ENCODE measurements at places on chromosomes 1 and 21.

DNA sequence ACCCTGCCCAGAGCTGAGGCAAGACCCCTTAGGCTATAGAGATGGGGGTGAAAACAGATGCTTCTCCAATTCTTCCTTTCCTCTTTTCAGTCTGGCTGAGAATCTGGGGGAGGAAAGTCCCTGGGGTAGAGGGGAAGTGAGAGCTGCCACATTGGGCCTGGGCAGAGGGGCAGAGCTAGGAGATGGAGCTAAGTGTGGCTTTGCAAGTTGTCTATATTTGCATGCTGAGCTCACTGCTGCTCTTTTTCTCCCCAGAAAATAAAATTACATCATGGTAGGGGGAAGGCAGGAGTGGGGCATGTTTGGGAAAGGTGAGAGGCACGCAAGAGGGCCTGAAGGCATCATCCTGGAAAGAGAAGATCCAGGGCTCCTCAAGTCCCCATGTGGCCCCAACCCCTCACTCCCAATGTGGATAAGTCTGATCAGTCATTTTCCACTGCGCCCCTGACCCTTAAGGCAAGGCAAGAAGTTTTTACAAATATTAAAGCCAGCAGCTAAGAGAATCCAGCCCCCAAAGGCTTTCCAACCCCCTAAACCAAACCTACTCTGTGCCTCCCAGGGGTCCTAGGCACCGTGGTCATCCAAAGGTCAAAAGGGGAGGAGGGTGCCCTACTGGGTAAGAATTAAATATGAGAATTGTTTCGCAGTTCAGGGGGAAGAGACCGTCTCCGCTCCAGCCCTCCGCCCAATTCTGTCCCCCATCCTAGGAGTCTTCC is 500 bp upstream of the PEA15 start:
- no peak for DNase-seq

- no peak for DNase-seq
Measured at GRCh38 chr1:50934838-50935237, 25.2 kb downstream of the FAF1 start.

- DNase-seq, result no peak
Measured at GRCh38 chr1:108877348-108878159, 769 bp downstream of the GPSM2 start.

GRCh38 chr1:101175466-101175865 is 61.4 kb upstream of the S1PR1 start:
- DNase-seq, result no peak

GRCh38 chr1:154767315-154768240 is 102.5 kb downstream of the KCNN3 start:
- peak; percentile 15 for DNase-seq

DNA sequence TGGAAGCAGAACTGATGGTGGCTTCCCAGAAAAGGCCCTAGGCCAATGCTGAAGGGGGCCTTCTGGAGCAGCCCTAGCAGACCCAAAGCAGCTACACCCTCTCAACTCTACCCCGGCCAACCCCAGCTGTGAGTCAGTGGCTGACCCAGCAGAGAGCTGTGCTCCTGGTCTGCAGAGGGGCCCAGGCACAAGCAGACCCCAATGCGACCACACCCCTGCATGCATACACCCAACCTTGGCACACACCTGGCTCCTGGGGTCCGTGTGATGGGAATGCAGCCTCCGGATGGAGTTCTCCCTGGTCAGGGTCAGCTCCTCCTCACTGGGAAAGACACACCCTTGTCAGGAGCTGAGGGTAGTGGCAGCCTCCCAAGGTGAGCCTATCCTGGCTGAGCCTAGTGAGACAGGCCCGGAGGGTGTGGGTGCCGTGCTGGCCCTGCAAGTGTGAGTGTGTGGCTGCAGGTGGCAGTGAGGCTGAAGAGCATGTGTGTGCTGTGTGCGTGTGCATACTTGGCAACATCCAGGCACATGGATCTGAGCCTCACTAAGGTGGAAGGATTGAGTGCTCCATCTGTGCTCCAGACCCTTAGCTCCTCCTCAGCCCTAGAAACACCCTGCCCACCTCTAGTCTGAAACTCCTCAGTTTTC is 3.9 kb upstream of the ARHGAP30 start:
- no peak for DNase-seq

DNA sequence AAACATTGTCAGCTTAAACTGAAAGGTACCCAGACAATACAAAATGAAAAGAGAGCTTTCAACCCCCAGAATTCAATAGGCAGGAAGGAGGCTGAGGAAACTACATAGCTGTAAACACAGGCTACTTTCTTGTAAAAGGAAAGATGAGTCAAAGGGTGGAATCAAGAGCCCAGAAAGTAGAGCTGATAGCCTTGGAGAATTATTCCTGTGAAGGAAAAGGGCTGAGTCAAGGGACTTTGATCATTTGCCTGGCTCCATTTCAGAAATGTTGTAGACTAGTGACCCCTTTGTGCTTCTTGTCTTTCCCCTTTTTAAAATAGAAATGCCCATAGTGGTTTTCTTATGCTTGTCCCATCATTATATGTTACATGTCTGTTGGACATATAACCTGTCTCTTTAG is 597.6 kb downstream of the ADGRL2 start:
- no peak for DNase-seq

DNA sequence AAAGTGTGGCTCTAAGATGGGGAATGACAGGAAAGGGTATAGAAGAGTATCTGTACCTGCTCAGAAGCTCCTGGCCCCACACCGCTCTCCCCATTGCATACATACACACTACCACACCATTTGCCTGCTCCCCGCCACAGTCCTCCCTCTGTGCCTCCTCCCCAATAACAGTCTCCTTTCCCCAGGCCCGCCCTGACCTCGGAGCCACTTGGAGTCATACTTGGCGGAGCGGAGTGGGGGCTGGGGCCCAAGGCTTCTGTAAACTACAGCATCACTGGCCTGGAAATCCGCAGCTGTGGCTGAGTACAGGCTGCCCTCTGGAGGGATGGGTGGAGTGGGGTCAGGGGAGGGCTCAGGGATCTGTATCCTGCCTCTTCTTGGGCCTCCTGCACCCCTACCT is 8.6 kb downstream of the SEMA6C start:
- no peak for DNase-seq

DNA sequence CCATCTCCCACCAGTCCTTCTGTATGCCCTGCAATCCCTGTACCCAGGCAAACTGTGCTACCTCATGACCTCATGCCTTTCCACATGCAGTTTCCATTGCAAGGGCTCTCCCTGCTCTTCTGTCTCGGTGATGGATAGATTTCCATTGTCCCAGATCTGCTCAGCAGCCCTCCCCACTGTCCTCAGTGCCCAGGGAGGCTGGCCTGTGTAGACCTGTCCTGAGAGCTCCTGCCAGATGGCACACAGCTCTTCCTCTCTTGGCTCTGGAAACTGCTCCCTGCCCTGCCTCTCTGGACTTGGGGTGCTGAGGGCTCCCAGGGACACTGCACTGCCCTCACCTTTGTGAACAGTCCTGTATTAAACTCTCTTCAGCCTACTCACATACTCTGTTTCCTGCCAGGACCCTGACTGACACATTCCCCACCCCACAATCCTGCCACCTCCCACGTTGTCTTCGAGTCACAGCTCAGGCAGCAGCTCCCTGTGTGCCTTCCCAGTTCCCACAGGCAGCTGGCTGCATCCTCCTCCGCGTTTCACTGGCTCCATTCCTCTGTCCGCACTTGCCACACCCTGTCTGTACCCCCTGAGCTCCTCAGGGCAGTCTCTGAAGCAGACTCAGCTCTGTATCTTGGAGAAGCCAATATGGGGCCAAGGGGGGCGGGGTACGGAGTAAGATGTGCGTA is 57.0 kb downstream of the SPATA46 start:
- no peak for DNase-seq

DNA sequence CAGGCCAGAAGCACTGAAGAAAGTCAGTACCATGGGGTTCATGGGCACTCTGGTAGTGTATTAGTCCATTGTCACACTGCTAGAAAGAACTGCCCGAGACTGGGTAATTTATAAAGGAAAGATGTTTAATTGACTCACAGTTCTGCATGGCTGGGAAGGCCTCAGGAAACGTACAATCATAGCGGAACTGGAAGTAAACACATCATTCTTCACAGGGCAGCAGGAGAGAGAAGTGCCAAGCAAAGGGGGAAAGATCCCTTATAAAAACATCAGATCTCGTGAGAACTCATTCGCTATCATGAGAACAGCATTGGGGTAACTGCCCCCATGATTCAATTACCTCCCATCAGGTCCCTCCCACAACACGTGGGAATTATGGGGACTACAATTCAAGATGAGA is 20.2 kb upstream of the ROR1 start:
- no peak for DNase-seq

- DNase-seq, result no peak
Measured at GRCh38 chr21:19029816-19030215, 626.2 kb upstream of the TMPRSS15 start.

DNA sequence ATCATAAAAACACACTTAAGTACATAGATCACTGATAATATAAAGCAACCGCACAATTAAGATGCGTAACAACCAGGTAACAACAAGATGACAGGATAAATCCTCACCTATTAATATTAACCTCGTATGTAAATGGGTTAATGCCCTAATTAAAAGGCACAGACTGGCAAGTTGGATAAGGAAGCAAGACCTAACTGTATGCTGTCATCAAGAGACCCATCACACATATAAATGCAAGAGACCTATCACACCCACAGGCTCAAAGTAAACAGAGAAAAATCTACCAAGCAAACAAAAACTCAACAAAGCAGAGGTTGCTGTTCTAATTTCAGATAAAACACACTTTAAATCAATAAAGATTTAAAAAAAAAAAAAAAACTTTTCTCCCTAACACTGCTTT is 151.8 kb downstream of the FAF1 start:
- no peak for DNase-seq

- peak; percentile 15 for DNase-seq
Measured at GRCh38 chr1:222918801-222919477, 104.1 kb downstream of the DISP1 start.

GRCh38 chr21:31992391-31992790 is 119.6 kb downstream of the HUNK start:
- no peak for DNase-seq

- DNase-seq, result peak; percentile 51
Measured at GRCh38 chr1:115238336-115239147, 99.5 kb downstream of the NGF start.

DNA sequence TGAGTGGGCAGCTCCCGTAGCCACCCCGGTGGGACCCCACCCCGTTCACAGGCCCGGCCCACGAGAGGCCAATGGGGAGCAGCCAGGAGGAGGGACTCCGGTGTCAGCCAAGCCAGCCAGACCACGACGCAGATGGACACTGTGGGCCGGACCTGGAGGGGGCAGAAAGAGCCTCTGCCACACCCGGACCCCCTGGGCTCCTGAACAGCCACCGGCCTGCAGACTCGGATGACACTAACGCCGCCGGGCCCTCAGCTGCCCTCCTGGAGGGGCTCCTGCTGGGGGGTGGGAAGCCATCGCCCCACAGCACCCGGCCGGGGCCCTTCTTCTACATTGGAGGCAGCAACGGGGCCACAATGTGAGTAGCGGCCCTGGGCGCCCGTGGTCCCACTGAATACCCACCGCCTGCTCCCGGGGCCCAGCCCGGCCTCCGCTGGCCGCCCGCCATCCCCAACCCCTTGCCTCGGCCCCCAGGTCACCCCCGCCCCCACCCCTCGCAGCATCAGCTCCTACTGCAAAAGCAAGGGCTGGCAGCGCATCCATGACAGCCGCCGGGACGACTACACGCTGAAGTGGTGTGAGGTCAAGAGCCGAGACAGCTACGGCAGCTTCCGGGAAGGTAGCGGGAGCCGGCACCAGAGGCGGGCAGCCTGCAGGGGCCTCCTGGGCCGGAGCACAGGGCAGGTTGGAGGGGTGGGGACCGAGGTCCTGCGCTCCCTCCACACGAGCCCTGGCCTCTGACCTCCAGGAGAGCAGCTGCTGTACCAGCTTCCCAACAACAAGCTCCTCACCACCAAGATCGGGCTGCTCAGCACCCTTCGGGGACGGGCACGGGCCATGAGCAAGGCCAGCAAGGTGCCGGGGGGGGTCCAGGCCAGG is 6.5 kb downstream of the TTLL10 start:
- no peak for DNase-seq

DNA sequence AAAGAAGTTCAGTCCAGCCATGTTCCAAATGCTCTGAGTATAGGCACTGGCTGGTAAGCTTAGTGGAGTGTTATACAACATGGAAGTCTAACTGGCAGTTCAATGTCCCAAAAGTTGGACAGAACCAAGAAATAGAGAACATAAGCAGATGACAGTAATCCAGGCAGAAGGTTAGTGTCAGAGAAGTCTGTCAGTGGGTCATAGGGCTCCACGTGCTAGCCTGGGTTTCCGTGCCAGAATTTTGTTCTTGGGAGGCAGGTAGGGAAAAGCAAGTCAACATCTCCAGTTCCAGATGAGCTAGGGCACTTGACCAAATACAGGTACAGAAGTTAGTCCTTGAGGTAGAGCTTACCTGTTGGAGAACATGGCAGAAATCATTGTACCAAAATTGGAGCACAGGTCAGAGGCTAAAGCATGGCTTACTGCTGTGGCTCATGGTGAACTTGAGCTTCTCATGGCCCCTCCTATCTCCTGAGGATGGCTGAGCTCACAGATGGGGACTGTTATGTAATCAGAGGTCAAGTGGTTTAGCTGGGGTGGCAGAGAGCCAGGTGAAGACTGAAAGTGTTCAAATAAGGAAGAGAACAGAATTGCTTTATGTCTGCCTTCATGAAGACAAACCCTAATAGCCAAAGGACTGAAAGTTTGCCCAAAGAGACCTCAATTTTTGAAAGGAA is 170.8 kb downstream of the NFIA start:
- peak; percentile 87 for DNase-seq

- DNase-seq, result peak; percentile 63
Measured at GRCh38 chr1:231748760-231749415, 122.3 kb downstream of the DISC1 start.

- DNase-seq, result no peak
Measured at GRCh38 chr1:12067900-12068821, 5.1 kb downstream of the TNFRSF8 start.

GRCh38 chr1:245105815-245106410 is 48.9 kb upstream of the KIF26B start:
- DNase-seq, result no peak

Data from DMS 273 treated with DMSO at 0.1 percent for 48 hours (cell line).